ENCODE measurements at places on chromosomes 1 and 21.

- peak; percentile 89 for DNase-seq
Observed at GRCh38 chr1:215566556-215567490, at the start of gene KCTD3. TSS of gene KCTD3 (plus strand) at chr1:215567304. CDS start at chr1:215567686, 382 bp downstream.

GRCh38 chr1:189859385-189859977 lies 618.2 kb downstream of the BRINP3 start:
- no peak for DNase-seq

DNA sequence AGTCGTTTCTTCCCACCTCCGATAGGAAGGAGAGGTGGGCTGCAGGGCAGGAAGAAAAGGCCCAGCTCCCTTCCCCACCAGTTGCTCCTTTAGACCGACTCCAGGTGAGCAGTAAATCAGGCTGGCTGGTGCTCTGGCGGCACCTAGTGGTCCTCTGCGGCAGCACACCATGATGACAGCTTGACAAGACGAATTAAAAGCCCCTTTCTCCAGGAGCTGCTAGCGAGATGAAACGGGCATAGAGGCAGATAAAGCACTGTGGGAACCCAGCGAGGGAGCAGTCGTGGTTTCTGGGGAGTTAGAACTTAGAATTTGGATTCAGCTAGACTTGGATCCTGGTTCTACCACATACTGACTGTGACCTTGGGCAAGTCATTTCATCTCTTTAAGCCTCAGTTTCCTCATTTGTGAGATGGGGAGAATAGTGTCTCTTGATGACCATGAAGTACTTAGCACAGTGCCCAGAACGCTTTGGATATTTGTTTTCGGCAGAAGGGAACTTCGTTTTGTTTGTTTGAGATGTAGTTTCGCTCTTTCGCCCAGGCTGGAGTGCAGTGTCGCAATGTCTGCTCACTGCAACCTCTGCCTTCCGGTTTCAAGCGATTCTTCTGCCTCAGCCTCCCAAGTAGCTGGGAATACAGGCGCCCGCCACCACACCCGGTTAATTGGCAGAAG lies 21.8 kb upstream of the COL9A2 start:
- peak; percentile 89 for DNase-seq

DNA sequence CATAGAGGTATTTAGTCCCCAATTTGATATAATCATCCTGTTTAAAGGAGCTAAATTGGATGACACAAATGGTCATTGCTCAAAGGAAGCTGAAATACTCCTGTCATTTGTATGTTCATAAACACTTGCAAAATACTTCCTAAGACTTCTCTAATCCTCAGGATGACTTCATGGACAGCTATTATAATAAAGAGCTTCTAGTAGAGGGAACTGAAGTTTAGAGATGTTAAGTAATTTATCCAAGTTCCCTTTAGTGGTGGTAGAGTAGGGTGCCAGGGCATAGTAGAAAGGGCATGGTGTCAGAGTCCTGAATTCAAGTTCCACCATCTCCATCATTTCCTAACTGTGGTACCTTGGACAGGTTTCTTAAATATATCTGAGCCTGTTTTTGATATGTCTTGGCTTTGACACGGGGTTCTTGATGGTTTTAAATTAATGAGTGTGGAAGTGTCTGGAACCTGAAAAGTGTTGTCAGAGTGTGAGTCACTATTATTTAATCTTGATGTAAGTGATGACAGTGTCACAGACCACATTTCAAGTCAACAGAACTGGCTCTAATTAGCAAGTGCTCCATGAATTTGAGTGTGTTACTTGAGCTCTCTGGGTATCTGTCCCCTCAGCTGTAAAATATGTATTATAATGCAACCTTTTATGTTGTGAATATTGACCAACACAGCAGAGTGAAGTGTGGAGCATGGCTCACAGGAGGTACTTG lies 12.1 kb upstream of the GBP6 start:
- no peak for DNase-seq

DNA sequence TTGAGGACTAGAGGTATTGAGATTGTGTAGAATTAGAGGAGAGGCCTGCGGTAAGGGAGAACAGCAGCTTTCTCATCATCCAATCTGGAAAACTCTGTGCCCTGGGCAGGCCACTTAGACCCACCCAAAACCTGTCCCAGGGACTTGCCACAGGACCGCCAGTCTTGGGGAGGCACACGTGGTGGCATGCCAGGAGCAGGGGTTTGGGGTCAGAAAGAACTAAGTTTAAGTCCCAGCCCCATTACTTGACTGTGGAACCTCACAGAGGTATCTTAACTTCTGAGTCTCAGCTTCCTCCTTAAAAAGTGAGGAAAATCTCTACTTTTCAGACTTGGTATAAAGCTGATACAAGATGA lies 356.6 kb downstream of the HHAT start:
- no peak for DNase-seq

DNA sequence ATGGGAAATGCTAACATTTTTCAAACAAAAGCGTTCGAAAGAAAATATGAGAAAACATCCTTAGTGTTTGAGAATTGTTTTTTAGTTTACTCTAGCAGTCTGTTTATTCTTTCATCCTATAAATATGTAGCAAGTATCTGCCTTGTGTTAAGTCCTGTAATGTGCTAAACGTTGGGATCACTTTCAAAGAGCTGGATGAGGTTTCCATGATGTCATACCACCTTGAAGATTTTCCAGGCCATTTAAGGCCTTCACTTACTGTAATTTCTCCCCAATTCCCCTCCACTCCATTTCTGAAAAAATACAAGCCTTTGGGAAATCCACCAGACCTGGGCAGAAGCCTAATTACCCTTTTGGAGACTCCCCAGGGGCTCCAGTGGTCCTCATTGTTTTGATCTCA lies 24.2 kb upstream of the CTBS start:
- peak; percentile 22 for DNase-seq

- DNase-seq = peak; percentile 67
Observed at GRCh38 chr1:17540255-17541001, 930 bp downstream of the ARHGEF10L start.

- DNase-seq = peak; percentile 70
Observed at GRCh38 chr21:39867198-39867650, at the start of gene PCP4. TSS of gene PCP4 (plus strand) at chr21:39867438. CDS start at chr21:39867502, 64 bp downstream.

DNA sequence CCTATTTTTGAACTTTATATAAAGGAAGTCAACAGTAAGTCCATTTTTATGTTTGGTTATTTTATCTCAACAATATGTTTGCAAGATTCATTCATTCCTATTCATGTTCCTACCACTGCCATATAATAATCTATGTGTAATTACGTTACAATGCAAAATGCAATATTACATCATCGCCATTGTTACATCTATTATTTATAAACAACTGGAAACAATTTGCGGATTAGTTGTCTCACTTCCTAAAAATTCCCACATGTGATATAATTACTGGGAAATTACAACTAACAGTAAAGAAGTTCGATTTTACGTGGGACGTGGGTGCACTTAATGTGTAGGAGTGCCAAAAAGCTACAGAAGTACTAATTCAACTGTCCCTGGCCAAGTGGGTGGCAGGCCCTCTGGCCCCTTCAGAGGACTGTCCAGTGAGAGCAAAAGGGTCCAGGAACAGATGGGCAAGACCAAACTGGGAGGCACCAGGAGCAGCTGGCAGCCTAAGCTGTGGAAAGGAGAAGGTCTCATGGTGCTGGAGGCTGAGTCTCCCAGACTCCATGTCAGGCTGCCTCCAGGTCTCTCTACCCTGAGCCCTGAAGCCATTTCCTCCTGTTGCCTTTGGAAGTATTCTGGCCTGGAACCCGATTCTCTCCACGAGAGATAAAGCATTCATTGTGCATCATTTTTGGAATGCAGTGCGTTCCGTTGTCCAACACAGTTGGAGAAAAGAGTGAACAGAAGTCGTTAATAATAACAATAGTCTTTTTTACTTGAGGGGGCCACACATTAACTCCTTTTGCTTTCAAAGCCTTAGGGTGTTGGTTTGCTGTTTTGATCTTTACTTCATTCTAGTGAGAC lies 42.9 kb downstream of the TNNT2 start:
- no peak for DNase-seq

DNA sequence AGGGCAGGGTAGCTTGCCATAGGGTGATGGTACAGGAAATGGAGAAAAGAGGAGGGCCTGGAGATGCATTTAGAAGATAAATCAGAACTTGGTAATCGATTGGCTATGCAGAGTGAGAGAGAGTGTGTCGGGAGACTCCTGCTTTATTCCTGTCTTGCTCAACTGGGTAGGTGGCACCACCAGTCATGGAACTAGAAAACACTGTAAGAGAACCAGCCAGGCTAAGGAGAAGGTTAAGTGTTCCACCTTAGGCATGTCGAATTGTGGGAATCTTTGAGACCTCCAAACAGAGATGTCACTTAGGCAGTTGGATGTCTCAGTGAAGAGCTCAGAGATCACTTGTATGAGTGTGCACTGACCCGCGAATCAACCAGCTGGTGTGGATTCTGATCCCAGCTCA lies 28.7 kb upstream of the RD3 start:
- DNase-seq = no peak

DNA sequence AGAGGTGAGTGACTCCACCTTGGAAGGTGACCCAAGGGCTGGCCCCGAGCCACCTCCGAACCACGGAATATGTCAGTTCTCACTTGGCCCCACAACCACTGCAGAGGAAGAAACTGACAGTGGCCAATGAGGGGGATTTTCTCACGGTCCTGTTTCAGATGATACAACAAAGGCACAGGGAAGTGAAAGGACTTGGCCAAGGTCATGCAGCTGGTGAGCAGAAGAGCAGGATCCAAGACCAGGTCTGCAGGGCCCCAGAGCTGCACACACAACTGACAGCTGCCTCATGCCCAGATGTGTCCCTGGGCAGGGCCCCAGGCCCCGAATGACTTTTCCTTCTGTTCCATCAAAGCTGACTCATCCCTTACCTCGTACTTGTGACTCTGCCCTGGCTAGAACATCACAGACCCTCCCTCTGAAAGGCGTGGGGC lies 25.8 kb upstream of the EVA1B start:
- DNase-seq = peak; percentile 45

GRCh38 chr1:32503153-32503552 lies 36.1 kb upstream of the ZBTB8A start:
- DNase-seq = no peak

DNA sequence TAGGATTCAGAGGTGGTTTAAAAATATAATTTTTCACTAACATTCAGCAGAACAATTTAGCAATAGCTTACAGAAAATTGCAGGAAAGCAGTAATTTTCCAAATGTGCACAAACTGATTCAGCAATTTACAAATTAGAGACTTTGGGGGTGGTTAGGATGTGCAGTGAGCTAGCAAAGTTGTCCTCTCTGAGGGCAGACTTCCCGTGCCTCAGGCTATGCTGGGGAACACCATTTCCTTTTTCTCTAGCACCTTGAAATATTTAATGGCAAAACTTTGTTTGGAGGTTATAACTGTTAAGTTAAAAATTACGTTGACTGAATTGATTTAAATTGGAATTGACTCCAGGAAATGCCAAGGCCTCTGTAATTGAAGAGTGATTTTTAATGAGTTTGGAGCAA lies 258.9 kb downstream of the PTBP2 start:
- DNase-seq = no peak

DNA sequence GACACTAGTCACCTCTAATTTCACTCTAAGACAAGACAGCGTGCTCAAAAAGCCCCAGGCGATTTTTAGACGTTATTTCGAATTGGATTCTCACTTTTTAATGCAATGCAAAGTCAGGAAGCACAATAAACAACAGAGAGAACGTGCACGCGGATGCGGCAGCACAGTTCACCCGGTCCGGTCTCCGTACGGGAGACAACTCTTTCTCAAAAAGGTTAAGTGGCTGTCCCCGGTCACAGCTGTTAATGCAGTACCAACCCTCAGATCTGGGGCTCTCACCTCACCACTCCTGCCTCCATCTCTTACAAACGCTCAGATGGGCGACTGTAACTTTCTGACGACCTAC lies 1.2 kb downstream of the HP1BP3 start:
- DNase-seq = no peak

- DNase-seq = no peak
Observed at GRCh38 chr1:66528580-66528979, 5.4 kb upstream of the SGIP1 start.

All from adipocyte (in vitro differentiated cells).